Amygdala (tissue), 56 donors: ENCODE measurements at places on chromosomes 16 and 17.

GRCh38 chr16:47037746-47038458 is 64.4 kb upstream of the DNAJA2 start:
- peak; percentile 15 for DNase-seq

GRCh38 chr17:2393174-2393953 is 7.5 kb downstream of the MNT start:
- DNase-seq: peak; percentile 74

DNA sequence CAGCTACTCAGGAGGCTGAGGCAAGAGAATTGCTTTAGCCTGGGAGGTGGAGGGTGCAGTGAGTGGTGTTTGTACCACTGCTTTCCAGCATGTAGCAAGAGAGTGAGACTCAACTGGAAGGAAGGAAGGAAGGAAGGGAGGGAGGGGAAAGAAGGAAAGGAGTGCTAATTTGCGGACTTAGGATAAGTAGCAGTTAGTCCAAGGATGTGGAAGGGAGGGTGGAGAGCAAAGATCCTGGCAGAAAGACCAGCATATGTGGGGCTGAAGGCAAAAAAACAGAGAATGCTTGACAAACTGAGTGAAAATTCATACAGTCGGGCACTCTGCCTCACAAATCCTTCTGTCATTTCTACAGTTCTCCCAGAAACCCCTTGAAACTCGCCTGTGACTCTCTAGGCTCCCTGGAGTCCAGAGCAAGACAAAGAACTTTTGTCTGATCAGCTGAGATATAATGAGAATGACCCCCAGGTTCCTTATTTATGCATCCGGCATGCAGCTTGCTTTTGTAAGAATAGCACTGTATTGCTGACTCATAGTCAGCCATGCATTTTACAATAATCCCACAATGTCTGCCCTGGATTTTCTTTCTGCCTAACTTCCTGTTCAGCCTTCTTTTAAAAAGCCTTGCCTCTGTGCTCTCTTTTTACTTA is 31.5 kb downstream of the CDK5RAP3 start:
- no peak for DNase-seq

- no peak for DNase-seq
Measured at GRCh38 chr16:78321620-78322360, 222.3 kb downstream of the WWOX start.

- no peak for DNase-seq
Measured at GRCh38 chr16:11029948-11030347, 85.6 kb downstream of the CLEC16A start.

DNA sequence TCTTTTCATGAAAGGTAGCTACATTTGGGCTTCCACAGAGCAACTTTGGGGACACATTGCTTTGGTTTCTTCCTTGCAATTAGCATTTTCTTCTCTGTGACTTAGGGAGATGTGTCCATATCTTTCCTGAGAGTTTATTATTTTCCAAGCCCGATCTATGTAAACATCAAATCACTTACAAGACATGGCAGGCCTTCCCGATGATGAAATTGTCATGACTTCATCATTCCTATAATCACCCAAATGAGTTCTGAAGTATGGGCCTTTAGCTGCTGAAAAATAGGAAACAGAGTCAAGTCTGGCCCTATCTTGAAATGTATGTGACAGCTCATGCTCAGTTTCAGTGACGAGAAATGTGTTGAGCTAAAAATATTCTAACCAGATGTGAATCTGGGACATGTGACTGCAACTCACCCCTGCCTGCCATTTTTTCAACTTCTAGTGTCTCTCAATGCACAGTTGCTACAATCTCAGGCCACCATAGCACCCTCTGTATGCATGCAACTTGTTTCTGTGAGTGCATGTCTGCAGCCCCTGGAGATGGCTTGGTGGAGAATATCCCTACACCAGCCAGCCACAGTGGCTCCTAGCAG is 199.6 kb upstream of the MAF start:
- no peak for DNase-seq

DNA sequence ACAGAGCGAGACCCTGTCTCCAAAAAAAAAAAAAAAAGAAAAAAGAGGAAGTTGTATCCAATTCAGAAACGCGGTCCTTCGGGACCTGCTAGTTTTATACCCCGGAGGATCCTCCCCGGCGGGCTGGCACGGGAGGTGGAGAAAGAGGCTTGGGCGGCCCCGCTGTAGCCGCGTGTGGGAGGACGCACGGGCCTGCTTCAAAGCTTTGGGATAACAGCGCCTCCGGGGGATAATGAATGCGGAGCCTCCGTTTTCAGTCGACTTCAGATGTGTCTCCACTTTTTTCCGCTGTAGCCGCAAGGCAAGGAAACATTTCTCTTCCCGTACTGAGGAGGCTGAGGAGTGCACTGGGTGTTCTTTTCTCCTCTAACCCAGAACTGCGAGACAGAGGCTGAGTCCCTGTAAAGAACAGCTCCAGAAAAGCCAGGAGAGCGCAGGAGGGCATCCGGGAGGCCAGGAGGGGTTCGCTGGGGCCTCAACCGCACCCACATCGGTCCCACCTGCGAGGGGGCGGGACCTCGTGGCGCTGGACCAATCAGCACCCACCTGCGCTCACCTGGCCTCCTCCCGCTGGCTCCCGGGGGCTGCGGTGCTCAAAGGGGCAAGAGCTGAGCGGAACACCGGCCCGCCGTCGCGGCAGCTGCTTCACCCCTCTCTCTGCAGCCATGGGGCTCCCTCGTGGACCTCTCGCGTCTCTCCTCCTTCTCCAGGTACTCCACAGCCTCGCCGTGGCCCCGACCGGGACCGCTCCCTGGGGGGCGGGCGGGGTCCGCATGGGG is at the start of gene CDH3:
CDH3 (plus strand) TSS at position 596 of the 779 bp plus-strand sequence; CDS start at position 666, 70 bp downstream.
- no peak for DNase-seq

- no peak for DNase-seq
Measured at GRCh38 chr16:52563767-52564611, 17.0 kb upstream of the TOX3 start.
